Hematopoietic multipotent progenitor cell treated with erythropoietin and hydrocortisone succinate and interleukin-3 and kit ligand, for 15 days (in vitro differentiated cells): ENCODE measurements at places on chromosomes 11 and 22.

DNA sequence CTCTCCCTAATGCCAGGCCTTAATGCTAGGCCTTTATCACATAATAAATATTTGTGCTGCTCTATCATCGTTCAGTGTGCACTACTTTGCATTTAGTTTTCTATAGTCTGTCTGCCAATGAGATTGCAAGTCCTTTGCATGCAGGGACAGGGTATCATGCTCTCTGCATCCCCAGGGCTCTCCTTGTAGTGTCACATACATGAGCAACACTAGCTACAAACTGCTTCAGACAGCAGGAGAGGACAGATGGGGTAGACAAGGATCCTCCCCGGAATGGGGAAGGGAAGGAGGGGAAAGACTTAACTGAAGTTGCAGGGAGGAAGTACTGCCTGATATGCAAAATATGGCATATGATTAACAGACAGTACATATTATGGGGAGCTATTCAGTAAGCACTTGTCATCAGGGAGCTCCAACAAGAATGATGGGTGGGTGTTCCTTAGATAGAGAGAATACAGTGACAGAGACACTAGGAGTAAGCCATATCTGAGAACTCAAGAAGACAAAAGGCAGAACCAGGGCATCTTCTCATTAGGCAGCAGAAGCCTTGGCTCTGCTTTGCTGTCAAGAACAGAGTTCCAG, 42.8 kb downstream of the ZNF202 start:
- no peak for DNase-seq

DNA sequence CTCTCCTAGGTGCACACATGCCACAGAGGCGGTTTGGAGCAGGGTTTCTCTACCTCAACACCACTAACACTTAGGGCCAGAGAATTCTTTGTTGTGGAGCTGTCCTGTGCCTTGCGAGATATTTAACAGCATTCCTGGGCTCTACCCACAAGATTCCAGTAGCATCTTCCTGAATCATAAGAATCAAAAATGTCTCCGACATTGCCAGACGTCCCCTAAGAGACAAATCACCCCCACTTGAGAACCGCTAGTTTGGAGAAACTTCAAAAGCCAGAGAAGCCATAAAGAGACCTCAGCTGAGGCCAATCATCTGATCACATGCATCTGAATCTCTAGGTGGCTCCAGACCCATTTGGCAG, 16.1 kb downstream of the MFNG start:
- no peak for DNase-seq

DNA sequence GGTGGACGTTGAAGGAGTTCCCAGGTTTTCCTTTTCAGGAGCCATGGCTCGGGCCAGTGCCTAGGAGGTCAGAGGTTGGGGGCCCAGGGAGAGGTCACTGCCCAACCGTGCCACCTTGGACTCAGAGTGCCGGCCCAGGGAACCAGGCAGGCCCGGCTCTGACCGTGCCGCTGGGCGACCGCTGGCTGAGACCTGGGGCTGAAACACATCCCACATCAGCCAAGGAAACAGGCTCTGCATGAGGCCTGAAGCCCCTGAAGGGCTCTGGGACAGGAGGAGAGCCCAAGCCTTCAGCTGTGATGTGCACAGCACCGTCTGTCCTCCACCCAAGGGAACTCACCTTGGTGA, 21.9 kb upstream of the RTN4R start:
- no peak for DNase-seq

DNA sequence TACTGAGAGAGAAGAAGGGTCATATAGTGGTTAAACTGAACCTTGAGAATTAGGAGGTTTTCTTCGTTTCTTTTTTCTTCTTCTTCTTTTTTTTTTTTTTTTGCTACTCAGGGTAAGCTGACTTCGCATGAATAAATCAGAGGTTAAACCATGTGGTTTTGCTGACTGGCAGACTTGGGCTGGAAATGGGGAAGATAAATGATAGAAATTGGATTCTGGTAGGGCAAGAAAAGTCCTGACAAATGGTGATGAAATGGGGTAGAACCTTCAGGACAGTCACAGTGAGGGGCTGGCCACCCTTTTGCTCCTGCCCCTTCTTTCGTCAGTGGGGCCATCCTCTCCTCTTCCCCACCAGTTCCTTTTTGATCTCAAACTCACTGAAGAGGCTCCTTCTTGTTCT, 1.6 kb upstream of the SWAP70 start:
- DNase-seq, result no peak

- DNase-seq, result no peak
Measured at GRCh38 chr22:40728731-40729189, 49.5 kb downstream of the MCHR1 start.

DNA sequence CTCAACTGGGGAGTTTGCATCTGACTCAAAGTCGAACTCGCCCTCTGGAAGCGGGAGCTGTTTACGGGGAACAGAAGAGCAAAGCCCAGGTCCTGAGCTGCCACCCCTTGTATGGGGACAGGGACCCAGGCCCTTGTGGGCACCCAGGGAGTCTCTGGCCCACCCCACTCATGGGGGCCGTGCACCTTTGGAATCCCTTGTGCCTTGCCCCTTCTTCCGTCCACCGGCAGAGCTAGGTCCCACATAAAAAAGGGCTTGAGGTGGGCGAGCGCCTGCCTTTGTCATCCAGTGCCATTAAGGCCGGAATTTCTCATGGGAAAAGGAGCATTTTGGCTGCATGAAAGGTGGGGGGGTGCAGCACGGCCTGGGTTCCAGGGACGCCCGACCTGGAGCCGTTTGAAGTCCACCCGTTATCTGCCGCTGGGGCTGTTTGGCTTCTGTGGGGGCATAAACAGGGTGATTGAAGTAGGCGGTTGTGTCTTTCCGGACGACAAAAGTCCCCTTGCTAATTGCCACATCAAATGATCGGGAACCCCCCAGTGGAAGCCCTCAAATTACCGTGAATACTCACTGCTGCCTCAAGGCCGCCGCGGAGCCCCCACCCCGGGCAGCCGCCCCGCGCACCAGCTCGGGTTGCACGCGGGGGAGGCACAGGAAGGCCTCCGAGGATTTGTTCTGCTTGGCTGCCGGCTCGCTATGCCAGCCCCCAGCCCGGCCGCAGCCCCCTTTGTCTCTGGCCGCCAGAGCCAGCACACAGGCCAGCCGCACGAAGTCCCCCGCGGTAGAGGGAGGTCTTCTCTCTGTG, 49.0 kb upstream of the FGF3 start:
- DNase-seq, result no peak
